ENCODE measurements at places on chromosomes 16 and 17.

DNA sequence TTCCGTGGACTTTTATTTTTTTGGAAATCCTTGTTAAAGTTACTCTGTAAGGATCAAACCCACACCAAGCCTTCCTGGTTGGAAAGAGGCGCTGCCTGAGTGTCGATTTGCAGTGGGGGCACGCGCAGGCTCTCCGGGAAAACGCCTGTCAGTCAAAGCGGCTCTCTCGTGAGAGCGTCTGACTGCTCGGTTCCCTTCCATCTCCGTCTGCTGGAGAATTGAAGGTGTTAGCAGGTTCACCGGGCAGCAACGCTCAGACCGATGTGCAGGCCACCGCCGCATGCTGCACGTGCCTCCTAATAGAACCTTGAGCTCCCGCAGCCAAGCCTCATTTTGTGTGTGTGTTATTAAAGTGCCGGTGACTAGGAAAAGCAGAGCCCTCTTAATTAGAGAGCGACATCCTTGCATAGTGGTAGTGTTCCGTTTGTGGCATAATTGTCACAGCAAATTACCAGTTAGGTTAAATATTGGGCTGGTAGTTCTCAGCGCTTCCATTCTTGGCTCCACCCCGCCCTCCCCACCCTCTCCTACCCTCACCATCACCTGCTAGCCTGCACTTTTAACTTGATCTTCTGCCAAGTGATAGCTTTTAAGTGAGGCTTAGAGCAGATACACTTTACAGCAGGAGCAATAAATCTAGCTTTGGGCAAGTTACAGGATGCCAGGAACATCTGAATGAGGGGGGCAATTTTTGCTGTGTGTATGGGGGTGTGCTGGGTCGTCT lies 75.5 kb downstream of the RPA1 start:
- no peak for DNase-seq

DNA sequence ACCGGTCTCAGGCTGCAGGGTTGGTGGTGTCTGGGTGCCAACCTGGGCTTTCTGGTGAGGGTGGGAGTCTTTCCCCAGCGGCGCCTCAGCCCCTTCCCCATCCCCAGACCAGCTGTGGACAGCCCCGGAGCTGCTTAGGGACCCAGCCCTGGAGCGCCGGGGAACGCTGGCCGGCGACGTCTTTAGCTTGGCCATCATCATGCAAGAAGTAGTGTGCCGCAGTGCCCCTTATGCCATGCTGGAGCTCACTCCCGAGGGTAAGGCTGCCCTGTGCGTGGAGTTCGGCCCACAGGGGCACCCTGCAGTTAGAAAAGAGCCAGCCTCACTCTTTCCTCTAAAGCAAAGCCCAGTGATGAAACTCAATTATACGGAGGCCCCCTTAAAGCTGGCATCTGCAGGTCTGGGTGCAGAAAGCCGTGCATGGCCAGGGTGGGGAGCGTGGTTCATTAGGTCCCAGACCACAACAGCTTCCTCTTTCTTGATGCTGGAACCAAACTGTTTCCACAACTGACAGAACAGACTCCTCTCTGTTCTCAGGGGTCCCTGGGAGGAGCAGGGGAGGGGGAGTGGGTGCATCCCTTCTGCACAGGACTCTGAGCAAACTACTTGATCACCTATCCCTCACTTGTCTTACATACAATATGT lies 10.7 kb downstream of the GUCY2D start:
- no peak for DNase-seq

- no peak for DNase-seq
These were observed 12.8 kb downstream of the TBC1D26 start for GRCh38 chr17:15744885-15745284.

- no peak for DNase-seq
These were observed 3.3 kb downstream of the TSPOAP1 start for GRCh38 chr17:58325289-58325726.

DNA sequence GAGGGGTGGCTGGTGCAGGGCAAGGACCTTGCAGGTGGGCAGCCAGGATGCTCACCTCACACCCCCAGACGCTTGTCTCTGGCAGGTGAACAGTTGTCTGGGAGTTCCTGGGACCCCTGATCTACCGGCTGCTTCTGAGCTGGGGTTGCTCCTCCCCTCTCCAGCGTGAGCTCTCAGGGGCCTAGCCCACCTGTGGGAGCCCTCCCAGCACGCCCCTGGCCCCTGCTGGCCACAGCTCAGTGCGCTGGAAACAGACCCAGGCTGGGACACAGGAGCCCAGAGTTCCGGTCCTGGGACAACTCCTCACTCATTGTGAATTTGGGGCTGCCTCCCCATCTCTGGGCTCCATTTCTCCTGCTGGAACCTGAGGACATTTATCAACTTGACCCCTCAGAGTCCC lies 30.3 kb downstream of the ARHGAP23 start:
- no peak for DNase-seq

DNA sequence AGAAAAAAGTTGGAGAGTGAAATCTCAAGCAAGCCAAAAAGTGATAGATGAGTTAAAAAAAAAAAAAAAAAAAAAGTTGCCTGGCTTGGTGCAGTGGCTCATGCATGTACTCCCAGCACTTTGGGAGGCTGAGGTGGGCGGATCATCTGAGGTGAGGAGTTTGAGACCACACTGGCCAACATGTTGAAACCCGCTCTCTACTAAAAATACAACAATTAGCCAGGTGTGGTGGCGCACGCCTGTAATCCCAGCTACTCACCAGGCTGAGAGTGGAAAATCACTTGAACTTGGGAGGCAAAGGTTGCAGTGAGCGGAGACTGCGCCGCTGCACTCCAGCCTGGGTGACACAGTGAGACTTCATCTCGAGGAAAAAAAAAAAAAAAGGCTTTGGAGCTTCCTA lies 668.8 kb downstream of the WWOX start:
- DNase-seq: no peak

GRCh38 chr16:89733322-89733721 lies 12.0 kb downstream of the ZNF276 start:
- DNase-seq: no peak

GRCh38 chr17:50593321-50593720 lies 32.8 kb downstream of the CACNA1G start:
- no peak for DNase-seq

DNA sequence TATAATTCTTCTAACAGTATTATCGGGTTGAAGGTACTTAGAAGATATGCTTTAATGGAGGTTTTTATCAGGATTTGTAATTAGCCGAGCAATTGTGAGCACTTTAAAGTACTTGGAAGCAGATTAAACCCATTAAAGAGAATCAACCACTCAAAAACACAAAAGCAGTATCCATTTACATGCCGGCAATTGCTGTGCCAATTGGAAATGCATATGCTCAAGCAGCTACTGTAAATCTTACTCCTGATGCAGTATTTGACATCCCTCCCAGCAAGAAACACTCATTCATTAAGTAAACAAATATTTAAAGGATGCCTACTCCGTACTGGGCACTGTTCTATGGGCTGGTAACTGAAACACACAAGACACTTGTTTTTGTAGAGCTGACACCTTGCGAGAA lies 11.4 kb upstream of the CCL1 start:
- DNase-seq: no peak

All from T-helper 9 cell (primary cell).